ENCODE measurements at places on chromosomes 2 and 18.

DNA sequence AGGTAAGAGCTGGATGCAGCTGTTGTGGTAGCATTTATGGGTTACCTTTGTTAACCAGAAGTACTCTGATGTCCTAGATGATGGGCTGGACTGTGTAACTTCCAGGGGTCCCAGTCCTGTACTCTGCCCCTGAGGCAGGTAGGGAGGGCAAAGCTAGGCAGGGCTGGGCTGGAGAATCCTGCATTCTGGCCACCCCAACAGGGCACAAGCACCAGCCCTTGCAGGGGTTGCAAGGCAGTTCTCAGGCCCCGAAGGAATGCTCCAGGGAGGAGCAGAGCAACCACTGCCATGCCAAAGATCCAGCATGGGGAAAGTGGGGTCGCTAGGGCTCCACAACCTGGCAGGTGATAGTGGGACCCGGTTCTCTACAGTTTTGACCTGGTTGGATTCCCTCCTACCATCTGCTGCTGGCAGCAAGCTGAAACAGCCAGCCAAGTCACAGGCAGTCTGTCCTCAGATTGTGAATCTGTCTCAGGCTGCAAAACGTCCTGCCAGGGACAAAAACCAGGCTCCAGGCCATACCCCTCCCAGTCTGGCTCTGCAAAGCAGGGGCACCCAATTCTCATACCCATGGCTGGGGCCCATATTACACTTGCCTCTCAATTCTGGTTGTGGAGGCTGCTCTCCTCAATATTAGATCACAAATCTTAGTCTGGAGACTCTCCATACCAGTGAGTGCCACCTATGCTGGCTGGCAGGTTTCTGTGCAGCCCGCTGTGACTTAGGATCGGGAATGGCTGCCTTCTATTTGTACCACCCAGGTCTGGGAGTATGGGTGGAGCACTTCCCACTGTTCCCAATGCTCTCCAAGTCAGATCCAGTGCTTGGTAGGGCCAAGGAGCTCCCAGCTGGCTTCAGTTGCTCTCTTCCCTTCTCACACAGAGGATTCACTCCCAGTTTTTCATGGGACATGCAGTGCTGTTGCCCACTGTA, 61.1 kb downstream of the SMCHD1 start:
- no peak for DNase-seq

DNA sequence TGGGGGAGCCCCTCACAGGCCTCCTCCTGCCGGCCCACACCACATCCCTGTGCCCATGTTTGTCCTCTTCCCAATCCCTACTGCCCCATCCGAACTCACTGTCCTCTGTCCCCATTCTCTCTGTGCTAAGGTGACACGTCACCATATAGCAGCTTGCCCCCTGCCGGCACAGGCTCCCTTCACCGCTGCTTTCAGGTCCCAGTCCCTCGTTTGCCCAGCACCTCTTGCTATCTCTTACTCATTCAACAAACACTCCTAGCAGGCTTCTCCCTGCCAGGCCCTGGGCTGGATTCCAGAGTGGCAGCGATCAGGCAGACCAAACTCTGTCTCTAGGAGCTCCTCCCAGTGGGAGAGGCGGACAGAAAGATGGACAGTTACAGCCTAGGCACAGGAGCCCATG, 74.3 kb downstream of the TFCP2L1 start:
- no peak for DNase-seq

DNA sequence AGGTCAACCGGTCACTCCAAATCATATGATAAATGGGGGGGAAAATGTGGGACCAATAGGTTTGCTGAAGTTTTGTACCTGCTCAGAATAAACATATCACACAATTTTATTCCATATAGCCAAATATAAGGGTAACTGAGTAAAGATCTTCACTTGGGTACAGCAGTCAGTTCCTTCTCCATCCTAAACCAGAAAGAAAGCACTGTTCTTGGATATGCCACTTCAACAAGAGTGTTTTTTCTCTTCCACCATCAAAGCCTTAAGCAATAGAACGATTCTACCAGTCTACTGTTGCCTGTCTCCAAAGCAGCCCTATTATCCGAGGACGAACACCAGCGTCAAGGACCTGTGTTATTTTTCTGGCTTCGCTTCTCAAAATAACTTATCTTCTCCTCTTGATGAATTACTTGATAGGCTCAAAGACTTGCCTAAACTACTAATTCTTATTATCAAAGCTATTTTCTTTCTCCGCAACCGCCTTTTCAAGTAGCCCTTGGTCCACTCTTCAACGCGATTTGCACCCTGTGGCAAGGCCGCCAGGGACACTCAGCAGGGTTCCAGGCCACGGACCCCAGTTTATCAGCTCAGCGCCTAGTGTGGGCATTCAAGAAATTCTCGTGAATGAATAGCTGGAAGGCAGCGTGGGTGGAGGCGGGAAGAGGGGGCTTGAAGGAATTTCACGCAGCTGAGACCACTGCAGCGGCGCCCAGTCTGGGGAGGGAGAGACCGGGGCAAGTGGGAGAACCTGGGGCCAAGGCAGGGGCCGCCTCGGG, 646 bp downstream of the ALS2 start:
- DNase-seq: no peak

DNA sequence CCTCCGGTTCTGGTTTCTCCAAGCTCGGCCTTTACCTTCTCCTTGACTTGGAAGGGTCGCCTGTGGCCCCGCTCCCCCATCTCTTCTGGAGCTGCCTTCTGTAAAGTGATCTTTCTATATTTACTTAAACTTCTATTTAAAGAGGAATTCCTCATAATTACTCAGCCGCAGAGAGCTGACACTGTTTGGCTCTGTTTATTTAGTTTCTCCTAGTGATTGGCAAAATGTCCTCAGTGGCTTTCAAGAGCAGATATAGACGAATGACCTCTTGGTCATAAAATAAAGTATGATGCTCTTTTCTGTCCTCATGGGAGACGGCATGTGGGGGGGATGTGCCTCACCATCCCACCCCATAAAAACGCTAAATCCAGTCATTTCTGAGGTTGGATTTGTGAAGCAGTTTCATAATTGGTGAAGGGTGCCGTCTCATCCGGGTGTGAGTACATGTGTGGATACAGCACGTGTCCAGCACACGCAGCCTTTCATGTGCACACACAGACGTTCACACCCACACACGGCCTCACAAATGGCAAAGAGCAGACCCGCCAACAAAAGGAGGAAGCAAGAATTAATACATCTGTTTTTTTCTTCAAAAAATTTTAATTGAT, 43.4 kb upstream of the SMAD7 start:
- no peak for DNase-seq

GRCh38 chr2:100396483-100396882, 21.0 kb downstream of the CHST10 start:
- no peak for DNase-seq

DNA sequence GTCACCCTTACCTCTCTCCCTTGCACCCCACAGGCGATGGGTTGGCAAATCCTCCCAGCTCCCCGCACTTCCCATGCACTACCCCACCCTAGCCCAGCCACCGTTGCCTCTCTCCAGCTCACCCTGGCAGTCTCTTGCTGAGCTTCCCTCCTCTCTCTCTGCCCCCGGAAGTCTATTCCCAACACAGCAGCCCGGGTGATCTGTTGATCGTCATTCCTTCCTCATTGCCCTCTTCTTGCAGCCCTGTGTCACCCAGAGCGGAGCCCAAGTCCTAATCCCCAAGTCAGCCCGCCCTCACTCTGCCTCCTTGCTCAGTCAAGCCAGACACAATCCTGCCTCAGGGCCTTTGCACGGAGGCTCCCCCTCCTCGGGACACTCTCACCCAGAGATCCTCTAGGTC, 55.2 kb downstream of the CIB4 start:
- DNase-seq: no peak

Measured in naive thymus-derived CD4-positive, alpha-beta T cell (primary cell).